ENCODE measurements at places on chromosomes 3 and 15. TPM values are rescaled to one million over a fixed set of nuclear protein-coding genes. Genes with fewer than 3 reads are reported as not detected.

Gene ST3GAL6
- total RNA-seq: 36.7 TPM

Gene RHOV
- not detected for total RNA-seq

Gene SLC28A1
- not detected for total RNA-seq

Gene GP9
- total RNA-seq: not detected

Gene NKTR
- 154 TPM for total RNA-seq

Gene NR1I2
- total RNA-seq: not detected

Gene MFGE8
- total RNA-seq: 23.8 TPM

Gene SLC2A2
- not detected for total RNA-seq

Gene BCL2A1
- total RNA-seq: 1.9 TPM

Gene NPAP1
- total RNA-seq: not detected

Data from thoracic aorta endothelial cell (primary cell).